ENCODE measurements at places on chromosomes 12 and 14. TPM values are rescaled to one million over a fixed set of nuclear protein-coding genes. Genes with fewer than 3 reads are reported as not detected.

The KANSL2 gene
- total RNA-seq: 40.8 TPM

The KITLG gene
- 1.1 TPM for total RNA-seq

The RNASE3 gene
- total RNA-seq: not detected

The GUCY2C gene
- total RNA-seq: not detected

DNA sequence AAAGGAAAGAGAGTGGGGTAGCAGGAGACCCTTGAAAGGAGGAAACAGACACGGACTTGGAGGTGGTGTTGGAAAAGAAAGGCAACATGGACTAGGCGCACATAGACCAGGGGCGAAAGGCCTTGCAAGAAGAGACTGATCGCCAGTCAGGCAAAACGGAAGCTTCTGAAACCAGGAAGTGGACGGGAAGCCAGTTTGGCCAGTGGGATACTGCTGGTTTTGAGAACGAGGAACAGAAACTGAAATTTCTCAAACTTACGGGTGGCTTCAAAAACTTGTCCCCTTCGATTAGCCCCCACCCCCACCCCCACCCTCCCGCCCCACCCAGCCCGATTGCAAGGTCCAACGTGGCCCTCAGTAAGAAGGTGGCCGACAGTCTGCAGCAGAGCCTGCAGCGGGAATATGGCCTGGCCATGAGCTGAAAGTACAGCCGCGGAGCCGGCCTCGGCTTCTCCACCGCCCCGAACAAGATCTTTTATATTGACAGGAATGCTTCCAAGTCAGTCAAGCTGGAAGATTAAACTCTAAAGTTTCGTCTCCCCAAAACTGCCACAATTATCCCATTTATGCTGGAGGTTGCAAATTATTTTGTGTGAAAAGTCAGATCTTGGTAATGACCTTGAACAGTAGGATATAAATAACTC lies 364.7 kb downstream of the BCAT1 start:
- H3K36me3 ChIP-seq: no peaks in the 10 kb centered on the region
- no peak overlapping the region for H3K4me3 ChIP-seq
- H3K4me1 ChIP-seq: no peaks in the 10 kb centered on the region

GRCh38 chr12:10155966-10156365 lies 16.0 kb downstream of the OLR1 start:
- H3K27ac ChIP-seq: no peak overlapping the region
- H3K4me3 ChIP-seq: no peak overlapping the region
- no peaks in the 10 kb centered on the region for H3K27me3 ChIP-seq
- H3K4me1 ChIP-seq: no peaks in the 10 kb centered on the region

DNA sequence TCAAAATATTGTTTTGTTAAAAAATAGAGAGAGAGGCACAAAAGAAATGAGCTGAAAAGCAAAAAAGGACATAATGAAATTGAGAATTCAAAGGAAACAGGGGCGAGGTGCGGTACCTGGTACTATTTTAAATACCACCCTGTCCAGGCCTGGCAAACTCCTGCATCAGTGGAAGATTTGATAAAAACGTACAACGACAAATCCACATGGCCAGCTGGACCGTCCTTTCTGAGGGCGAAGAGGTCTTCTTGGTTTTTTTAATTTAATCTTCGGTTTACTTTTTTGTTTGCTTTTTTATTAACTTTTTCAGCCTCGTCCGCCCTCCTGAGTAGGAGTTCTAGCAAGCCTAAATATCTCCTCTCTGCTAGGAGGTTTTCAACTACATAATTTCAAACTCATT lies 11.9 kb downstream of the BCL11B start:
- H3K36me3 ChIP-seq: no peaks in the 10 kb centered on the region
- no peak for DNase-seq
- H3K27ac ChIP-seq: no peak overlapping the region
- H3K27me3 ChIP-seq: no peaks in the 10 kb centered on the region
- H3K4me1 ChIP-seq: peaks cover 4% of the 10 kb centered on the region

GRCh38 chr12:10701131-10701681 lies 21.9 kb downstream of the YBX3 start:
- no peak overlapping the region for H3K27ac ChIP-seq
- no peaks in the 10 kb centered on the region for H3K27me3 ChIP-seq

GRCh38 chr12:63905544-63905943 lies 61.0 kb downstream of the SRGAP1 start:
- no peaks in the 10 kb centered on the region for H3K4me1 ChIP-seq
- H3K27ac ChIP-seq: no peak overlapping the region
- DNase-seq: no peak
- H3K27me3 ChIP-seq: no peaks in the 10 kb centered on the region
- no peak overlapping the region for H3K4me3 ChIP-seq
